CD4-positive, alpha-beta T cell treated with Interleukin-15 for 4 hours (primary cell): ENCODE measurements at places on chromosomes 12 and 14.

DNA sequence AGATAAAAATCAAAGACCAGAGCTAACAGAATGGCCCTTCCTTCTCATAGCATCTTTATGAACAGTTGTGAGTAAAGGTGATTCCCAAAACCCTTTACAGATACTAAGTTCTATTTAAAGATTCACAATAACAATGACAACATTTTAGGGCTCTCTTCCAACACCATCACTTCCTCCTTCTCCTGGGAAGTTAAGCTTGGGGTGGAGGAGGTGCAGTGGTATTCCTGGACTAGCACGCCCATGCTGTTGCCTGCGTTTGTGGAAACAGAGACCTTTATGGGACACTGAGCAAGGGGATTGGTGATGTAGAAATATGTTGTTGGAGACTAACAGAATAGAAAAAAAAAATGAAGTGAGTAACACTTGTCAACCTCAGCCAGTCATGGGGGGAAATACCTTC, 22.5 kb downstream of the SYNE2 start:
- no peak for DNase-seq

- DNase-seq: peak; percentile 19
Measured at GRCh38 chr14:97713023-97713422, 915.8 kb downstream of the VRK1 start.

DNA sequence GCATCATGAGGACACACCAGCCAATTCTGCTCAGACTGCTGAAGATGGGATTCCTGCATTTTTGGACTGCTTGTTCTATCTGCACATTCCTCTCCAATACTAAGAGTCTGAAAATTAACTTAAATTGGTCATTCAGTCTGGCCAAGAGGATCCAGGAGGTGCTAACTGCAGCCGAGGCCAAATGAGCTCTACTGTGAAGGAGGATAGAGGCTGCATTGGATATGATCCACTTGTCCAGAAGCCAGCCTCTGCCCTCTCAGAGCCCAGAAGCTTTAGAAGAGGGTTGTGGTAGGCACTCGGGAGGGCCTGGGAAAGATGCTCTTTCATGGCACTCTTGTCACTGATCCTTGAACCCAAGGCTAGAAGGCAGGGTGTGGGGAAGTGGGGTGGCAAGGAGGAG, 37.1 kb upstream of the PLEK2 start:
- DNase-seq: no peak

- no peak for DNase-seq
Measured at GRCh38 chr14:62734831-62735230, 310.4 kb downstream of the KCNH5 start.

- no peak for DNase-seq
Measured at GRCh38 chr12:15074351-15074750, 101.5 kb downstream of the PDE6H start.

DNA sequence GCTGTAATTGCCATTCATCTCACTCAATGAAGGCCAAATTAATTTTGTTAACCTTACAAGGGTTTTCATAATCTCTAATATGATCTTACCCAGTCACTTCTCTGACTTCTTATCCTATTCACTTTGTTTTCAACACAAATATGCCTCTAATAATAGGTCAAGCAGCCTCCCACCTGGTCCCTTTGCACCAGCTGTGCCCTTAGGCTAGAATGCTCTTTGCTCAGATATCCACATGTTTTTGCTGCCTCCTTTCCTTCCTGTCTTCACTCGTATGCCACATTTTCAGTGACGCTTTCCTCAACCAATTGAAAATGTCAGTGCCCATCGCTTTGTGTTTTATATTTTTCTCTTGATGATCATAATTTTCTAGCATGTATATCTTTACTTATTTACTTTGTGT, 106.4 kb upstream of the SYT10 start:
- no peak for DNase-seq

GRCh38 chr12:109656743-109657142, 56.9 kb upstream of the FAM222A start:
- no peak for DNase-seq

- no peak for DNase-seq
Measured at GRCh38 chr14:37889087-37889486, 293.7 kb downstream of the TTC6 start.

- DNase-seq: no peak
Measured at GRCh38 chr14:101207897-101208296, 304.4 kb upstream of the RTL1 start.

DNA sequence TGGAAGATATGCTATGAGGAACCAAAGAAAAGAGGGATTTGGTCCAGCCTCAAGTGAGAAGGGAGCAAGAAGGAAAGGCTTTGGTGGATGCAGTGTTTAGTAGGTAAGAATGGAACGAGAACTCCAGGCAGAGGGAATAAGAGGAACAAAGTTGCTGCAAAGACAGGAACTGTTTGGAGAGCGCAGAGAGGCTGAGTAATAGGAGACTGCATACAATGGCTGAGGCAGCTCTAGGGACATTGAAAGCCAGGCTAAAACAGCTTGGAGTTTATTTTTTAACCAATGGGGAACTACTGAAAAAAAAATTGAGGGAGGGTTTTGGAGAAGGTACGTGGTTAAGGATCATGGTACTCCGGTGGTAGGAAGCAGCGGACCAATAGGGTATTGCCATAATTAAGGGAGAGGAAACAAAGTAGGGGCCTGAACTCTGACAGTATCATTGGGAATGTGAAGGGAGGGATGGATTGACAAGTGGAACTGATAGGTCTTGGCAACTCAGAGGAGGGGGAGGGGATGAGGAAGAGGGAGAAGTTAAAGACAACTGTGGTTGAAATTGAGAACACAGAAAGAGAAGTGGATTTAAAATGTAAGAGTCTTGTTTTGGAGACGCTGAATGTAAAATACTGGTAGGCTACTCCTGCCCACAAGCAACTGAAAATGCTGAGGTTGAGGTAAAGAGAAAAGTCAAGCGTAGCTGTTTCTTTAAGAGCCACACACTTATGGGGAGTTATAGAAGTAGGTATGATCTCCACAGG, 4.8 kb downstream of the ASCL4 start:
- DNase-seq: no peak

- DNase-seq: no peak
Measured at GRCh38 chr14:36818794-36819384, 157.2 kb downstream of the PAX9 start.

DNA sequence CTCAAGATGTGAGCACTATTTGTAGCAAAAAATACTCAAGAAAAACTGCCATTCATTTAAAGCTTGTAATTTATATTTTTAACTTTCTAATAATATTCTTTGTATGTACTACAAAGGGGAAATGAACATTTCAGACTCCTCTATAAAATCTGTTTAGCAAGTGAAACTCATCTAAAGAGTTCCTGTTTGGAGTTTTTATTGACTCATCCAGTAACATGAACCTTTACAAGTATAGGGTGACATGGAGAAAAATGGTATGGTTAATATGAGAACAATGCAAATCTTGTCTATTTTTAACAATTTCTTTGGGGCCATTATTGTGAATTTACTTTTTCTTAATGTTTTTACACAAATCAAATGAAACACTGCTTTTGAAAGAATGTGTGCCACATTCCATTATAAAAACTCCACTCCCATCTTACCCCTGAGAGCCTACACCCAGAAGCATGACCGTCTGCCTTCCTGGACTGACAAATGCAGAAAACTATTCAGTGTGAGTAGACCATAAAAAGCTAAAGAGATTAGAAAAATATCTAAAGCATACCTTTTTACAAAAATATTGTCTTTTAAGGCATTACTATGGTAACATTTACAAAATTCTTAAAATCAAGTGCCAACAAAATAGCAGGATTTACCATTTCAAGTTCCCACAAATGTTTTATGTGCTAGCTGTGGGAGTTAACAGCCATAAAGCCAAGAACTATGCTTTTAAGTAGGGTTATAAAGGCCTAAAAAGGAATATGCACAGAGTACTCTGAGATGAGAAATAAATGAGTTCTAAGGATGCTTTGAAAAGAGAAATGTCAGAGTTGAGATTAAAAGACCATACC, 144.0 kb downstream of the ADAMTS20 start:
- no peak for DNase-seq

- no peak for DNase-seq
Measured at GRCh38 chr14:23694085-23694948, 58.2 kb downstream of the DHRS2 start.

DNA sequence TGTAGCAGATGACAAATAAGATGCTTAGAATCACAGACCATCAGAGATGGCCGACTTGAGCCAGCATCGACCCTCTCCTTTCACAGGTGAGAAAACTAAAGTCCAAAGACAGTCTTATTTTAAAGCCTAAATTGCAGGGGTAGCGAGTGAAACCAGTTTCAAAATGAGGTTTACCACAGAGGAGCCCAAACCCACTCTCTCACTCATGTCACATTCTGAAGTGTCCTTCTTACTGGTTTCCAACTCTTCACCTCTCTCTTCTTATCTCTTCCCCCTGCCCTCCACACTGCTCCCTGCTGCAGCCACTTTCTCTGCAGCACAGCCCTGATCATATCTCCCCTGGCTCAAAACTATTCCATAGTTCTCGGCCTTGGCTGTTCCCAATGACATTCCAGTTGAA, 57.0 kb upstream of the NID2 start:
- DNase-seq: no peak

DNA sequence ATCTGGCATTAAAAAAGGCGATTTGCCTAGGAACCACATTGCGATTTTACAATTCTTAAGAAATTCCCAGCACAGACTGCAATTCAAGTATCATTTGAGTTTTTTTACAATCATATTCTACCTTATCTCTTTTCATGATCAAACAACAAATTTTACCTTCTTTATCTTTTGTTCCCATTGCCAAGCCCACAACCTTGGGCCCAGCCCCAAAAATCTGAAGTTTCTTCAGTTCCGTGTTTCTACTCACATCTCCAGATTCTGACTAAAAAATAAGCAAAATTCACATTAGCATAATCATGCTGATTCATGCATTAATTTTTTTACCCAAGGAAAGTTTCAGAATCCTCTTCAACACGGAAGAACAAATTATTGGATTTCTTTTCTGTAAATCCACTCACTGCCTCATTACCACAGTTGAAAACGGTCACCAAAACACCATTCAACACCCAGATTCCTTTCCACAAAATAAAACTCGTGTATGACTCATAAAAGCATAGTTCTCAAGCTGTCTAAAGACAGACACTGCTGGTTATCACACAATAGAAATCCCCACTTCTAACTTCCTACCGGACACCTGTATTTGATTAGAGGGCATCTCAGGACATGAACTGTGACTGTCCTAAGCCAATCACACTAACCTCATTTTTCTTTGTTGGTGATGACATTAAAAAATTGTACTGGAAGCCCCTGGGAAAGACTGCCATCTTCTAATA, 32.7 kb downstream of the KDM5A start:
- no peak for DNase-seq

DNA sequence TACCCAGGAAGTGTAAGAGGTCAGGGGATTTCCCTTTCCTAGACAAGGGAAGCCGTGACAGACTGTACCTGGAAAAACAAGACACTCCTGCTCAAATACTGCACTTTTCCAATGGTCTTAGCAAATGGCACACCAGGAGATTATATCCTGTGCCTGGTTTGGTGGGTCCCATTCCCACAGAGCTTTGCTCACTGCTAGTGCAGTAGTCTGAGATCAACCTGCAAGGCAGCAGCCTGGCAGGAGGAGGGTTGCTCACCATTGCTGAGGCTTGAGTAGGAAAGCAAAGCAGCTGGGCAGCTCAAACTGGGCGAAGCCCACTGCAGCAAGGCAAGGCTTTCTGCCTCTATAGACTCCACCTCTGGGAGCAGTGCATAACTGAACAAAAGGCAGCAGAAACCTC, 1.0 kb upstream of the RDH16 start:
- no peak for DNase-seq

GRCh38 chr12:13661005-13661887, 320.2 kb downstream of the GRIN2B start:
- DNase-seq: no peak

DNA sequence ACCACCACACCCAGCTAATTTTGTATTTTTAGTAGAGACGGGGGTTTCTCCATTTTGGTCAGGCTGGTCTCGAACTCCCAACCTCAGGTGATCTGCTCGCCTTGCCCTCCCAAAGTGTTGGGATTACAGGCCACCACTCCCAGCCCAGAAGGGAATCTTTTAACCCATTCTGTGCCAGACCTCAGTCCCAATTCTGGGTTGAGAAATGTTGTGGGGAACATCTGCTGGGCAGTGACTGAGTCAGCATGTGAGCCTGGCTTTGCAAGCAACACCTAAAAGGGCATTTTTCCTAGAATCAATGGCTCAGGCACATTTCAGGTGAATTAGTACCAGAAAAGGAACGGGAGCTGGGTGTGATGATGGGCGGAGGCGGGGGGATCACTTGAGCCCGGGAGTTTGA, 7.6 kb upstream of the SPATS2 start:
- no peak for DNase-seq

- DNase-seq: no peak
Measured at GRCh38 chr14:64604001-64604400, 54.2 kb downstream of the PPP1R36 start.

GRCh38 chr14:58788655-58789503, 151.1 kb downstream of the DACT1 start:
- no peak for DNase-seq

- no peak for DNase-seq
Measured at GRCh38 chr12:96456265-96456974, 33.0 kb upstream of the CFAP54 start.

- no peak for DNase-seq
Measured at GRCh38 chr14:35878272-35879150, 52.4 kb downstream of the BRMS1L start.

GRCh38 chr12:125988545-125988944, 923.3 kb downstream of the AACS start:
- no peak for DNase-seq

DNA sequence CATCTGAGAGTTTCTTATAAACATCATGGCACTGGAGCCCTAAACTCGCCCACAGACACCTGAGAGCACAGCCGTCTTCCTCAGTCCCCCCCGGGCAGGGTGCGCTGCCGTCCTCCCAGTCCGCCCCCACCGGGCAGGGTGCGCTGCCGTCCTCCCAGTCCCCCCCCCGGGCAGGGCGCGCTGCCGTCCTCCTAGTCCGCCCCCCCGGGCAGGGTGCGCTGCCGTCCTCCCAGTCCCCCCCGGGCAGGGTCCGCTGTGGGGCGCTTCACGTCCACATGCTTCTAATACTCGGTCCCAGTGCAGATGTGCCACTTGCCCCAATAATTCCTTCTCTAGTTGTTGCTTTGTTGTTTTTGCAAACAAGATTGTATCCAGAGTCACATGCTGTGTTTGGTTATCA, 6.9 kb upstream of the ADSS1 start:
- DNase-seq: no peak
